Islet precursor cell (in vitro differentiated cells): ENCODE measurements at places on chromosomes 5 and 9.

DNA sequence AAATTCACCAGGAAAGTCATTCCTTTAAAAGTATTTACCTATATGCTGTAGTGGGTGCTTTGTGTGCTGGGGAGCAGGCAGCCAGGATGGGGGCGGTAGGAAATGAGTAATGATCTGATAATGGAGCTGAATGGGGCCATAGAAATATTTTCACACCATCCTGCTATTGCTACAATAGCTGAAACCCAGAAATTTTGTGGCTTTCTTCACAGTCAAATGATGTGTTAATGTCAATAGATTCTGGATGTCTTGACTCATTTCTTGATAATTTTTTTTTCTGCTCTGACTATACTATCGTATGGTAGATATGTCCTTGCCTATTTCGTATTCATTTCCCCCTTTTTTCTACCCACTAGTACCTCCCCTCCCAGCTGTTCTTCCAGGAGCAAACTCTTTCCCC, 59.5 kb downstream of the RORB start:
- DNase-seq = no peak

DNA sequence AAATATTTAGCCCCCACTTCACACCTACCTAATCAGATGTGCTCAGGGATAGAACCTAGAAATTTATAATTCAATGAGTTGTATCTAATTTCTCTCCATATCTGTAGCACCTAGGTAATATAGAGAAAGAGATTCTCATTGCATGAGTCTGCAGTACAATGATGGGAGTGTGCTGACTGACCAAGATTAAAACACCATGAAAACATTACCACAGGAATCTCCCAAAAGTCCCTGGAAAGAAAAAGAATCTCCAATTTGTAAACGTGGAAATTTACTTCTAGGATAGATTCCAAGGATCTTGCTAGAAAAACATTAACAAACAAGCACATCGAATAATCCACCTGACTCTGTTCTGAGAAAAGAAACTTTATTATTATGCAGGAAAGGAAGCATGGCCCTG, 45.0 kb upstream of the DMRTA1 start:
- DNase-seq = no peak

DNA sequence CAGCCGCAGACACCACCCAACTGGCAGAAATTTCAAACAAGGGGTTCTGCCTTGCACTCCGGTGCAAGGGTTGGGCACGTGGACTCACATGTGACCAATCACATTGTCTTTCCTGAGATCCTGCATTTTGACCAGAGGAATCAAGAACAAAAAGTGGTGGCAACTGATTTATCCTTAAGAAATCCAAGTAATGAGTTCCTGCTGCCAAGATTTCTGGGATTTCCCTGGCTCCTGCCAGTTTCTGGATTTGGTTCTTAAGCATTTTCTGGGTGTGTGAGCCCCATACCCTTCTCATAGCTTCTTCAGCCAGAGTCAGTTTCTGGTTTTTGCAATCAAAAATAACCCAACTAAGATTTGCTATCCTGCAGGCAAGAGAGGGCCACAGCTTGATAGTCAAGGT, 17.4 kb upstream of the KCNIP1 start:
- no peak for DNase-seq

DNA sequence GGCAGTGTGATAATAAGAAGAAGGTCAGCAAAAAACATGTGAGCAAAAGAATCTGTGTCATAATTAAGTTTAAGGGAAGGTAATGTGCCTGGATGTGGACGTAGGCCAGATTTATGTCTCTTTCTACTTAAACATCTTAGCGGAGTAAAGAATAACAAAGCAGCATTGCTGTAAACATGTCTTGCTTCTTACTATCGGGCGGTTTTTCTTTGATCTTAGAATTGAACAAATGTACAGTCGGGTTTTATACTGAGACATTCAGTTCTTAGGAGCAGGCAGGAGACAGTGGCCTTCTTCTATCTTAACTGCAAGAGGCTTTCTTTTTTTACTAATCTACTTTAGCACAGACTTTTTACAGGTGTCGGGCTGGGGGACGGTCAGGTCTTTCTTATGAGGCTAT, 40.4 kb upstream of the FLT4 start:
- no peak for DNase-seq

DNA sequence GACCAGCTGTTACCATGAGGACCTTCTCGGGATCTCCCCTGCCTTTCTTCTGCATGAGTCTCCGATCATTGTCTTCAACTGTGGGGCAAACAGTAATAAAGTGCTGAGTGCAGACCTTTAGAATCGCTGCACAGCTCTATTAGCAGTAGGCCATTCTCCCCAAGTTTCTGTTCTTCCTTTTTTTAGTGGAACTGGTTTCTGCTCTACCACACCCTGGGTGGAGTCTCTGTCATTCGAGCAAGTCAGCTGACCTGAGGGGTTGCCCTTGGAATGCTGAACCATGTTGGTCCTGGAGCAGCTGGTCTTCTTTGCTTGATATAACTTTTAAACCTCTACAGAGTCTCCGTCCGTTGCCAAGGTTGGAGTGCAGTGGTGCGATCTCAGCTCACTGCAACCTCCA, 33.4 kb upstream of the GNPDA1 start:
- no peak for DNase-seq

GRCh38 chr9:115786321-115786720, 367.3 kb upstream of the PAPPA start:
- no peak for DNase-seq

- DNase-seq = no peak
Measured at GRCh38 chr5:82405618-82406204, 127.6 kb upstream of the RPS23 start.
